ENCODE measurements at places on chromosomes 7 and 10.

- no peak for DNase-seq
Observed at GRCh38 chr7:57364933-57365710, 84.9 kb upstream of the ZNF716 start.

DNA sequence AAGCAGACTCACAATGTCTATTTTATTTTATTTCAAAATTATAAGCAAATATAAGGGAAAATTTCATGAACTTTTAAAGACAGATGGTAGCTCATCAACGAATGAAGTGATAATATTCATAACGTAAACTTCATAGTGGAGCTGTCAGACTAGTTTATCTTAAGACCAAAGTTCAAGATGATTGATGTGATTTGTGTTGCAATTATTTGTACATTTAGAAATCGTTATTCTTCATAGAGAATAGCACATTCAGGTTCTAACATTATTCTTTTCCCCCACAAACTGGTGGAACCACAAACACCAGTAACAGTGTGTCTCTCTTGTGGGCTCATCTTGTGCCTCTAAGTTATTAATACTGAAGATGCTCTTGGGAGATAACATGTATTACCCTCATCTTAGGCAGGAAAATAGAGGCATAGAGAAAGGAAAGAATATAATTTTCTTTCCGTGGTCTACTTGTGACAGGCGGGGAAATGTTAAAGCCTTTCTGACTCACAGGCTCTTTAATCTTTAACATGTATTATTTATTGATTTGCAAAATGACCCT is 37.0 kb downstream of the CCSER2 start:
- DNase-seq, result no peak

GRCh38 chr10:23693925-23694324 is 255.1 kb downstream of the OTUD1 start:
- no peak for DNase-seq

- DNase-seq, result no peak
Observed at GRCh38 chr7:18558503-18558902, 63.0 kb downstream of the HDAC9 start.

DNA sequence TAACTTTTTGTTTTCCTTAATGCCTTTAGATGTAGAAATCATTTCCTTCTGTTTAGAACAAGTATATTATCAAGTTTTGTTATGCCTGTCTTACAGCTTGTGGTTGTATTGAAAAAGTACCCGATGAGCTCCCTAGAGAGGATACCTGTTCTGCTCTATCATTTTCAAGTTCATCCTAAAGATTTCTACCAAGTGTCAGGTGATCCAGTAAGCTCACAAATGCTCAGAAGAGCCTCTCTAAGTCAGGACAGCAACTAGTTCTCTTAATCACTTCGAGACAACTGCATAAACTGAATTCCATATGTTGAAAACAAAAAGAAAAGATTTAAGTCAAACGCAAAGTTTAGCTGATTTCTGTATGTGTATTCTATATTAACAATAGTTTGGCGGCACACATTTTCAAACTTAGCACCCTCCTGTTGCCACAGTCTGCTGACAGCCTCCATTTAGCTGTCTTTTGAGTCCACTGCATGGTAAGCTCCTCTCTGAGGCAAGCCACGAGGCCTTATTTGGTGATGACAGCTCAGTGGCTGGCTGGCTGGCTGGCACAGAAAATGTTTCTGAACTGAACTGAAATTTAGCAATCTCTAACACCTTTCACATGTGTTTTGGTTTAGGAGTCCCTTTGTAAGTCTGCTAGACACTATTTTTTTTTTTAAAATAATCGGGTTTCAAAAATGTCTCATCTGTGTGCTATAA is 59.4 kb downstream of the SEMA3C start:
- DNase-seq, result no peak

GRCh38 chr10:16510843-16511242 is 10.8 kb downstream of the C1QL3 start:
- DNase-seq, result no peak

DNA sequence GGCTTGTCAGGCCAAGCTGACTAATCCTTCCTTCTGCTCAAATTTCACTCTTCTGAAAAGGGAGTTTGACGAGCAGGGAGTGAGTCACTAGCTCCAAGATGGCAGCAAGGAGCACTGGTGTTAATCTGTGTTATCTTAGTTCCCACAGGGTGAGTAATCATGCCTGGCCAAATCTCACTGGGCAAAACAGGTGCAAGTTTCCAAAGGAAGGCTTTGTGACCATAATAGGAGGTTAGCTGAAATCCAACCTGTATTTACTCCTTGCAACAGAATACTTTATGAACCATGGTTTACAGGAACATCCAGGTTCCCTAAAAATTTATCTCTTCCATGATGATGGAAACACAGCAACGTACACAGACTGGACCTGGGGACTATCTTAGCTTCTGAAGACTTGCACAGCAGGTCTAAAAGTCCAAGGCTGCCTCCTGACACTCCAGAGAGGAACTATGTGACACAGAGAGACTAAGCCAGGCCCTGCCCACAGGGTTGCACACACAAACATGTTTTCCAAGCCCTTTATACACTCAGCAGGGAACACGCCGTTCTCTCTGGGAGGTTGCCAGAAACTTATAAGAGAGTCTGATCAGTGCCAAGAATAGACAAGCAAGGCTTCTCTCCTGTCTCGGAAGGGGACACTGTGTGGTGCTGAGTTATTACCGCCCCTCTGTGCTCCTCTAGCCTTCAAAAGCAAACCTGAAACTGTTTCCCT is 46.3 kb downstream of the PDK4 start:
- DNase-seq, result no peak

- no peak for DNase-seq
Observed at GRCh38 chr7:84975586-84976185, 211.2 kb downstream of the SEMA3D start.

DNA sequence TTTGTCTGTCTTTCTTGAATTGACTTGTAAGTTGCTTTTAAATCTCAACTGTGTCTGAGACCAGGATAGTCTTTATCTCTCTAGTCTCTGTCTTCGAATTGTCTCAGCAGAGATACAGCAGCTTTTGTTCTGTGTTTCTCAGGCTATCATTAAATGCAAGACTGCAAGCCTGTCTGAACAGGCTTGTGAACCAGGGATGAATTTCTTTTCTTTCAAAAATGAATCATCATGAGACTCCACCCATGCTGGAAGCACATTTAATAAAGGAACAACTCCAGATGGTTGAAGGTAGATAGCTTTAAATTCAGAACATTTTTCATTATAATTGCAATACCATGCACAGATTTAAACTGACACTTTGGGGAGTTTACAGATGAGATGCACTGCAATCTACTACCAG is 155.9 kb downstream of the SEC23IP start:
- no peak for DNase-seq

DNA sequence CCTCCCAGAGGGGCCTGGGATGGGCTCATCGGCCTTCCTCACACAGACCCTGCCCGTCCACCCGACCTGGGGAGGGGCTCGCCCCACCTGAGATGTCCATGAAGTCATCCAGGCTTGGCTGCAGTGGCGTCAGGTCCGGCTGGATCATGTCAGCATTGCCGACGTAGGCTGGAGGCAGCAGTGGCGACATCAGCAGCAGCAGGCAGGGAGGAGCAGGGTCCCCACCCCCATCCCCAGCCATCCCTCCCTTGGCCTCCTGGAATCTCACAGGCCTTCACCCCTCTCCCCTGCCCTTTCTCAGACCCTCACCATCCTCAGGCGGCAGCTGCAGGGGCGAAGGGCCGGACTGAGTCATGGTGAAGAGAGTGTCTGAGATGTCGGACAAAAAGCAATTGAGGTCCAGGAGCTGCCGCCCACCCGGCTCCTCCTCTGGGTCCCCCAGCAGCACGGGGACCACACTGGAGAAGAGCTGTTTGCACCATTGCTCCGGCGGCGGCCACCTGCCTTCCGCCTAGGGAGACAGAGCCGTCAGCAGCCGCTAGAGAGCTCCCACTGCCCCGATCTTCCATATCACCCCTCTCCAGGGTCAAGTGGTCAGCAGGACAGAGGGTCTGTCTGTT is 18.6 kb downstream of the MLXIPL start:
- no peak for DNase-seq

DNA sequence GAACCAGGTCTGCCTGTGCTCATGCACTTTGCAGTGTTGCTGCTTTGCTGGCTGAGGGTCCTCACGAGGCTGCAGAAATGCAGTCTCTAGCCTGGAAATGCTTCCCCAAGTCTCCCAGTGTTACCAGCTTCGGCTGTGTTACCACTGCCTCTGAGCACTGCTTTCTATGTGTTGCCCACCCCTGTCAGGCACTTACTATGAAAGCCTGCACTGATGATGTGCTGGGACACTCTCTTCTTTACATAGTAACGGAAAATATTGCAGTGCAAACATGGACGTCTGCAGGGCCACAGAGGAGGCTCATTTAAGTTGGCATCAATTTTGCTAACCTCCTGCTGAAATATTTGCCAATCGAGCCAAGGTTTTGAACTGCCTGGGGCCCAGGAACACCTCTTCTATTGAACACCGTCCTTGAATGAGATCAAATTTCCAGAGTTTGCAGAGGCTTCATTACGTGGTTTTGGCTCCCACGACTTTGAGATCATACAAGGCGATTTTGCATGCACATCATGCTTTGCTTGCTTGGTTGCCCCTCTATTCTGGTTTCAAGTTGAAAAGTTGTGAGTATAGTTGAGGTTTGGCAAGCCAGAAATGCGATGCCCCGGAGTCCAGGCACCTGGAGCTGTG is 404.7 kb upstream of the PODXL start:
- DNase-seq, result no peak

DNA sequence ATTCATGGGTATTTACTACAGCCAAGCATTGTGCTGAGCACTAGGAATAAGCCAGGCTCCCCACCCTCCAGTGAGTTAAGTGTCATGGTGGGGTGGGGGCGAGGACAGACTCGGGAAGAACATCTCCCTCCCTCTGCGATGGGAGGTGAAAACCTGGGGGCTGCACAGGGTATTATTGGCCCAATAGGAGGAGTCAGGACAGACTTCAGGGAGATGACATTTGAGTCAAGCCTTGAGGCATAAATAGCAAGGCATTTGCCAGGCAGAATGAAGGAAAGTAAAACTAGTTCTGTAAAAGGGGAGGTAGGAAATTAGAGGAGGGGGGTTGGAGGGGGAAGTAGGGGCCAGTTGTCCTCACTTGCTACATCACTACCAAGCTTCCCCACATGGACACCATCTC is 18.9 kb downstream of the NKX2-3 start:
- DNase-seq, result no peak

DNA sequence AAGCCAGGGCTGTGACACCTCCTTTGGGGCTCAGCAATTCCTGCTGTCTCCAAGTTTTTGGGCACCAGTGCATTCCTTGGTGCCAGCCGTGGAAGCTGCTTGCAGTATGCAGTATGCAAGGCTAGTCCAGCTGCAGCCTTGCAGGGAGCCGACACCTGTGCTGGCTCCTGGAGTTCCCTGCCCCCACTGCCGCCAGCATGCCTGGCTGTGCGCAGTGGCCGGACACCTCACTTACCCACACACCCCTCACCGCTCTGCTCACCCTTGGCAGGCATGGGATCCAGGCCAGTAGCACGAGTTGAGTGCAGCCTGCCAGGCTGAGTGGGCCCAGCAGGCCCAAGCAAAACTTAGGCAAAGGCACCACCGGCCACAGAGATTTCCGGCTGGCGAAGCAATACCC is 77.4 kb downstream of the SAMD9 start:
- no peak for DNase-seq

DNA sequence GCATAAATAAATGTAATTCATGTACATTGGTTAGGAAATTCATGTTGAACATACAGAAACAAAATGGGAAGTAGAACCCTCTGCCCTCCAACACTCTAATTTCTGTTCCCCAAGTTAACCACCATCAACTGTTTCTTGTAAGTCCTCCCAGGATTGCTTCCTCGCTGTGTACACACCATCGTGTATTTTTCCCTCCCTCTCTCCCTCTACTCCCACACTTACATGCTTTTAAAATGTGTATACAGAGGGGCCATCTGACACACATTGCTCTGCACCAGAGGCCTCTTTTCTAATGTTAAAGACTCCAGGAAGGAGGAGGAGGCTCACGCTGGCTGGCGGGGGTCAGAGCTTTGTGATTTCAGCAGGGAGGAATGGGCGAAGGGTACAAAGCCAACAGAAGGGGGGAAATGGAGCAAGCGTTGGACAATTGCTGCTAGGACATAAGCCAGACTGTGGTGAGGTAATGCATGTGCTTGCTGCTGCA is 1.9 kb upstream of the EPHA1 start:
- DNase-seq, result no peak

DNA sequence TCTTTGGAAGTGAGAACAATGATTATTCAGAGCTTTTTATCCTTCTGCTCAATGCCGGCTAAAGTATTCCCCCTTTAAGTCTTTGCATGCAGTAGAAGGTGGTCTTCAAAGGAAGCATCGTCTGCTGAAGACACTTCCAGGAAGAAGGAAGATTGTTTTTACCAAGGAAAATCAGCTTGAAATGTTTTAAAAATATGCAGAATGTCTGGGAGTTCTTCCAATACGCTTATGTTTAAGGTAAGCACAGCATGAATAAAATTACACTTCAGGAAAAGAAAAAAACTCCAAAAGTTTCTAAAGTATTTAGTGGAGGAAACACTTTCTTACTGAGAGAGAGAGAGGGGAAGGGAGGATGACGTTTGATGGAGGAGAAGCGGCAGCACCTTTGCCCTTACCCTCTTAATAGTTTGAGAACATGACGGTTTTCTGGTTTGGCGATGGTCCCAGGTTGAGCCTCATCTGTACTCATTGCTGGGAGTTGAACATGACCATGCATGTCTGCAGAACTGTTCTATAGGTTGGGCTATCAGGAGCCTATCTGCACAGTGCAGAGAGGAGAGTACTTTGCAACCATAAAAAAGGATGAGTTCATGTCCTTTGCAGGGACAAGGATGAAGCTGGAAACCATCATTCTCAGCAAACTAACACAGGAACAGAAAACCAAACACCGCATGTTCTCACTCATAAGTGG is 338.1 kb downstream of the ACTR3B start:
- no peak for DNase-seq

GRCh38 chr7:93364806-93365205 is 132.6 kb downstream of the VPS50 start:
- no peak for DNase-seq

GRCh38 chr7:67644151-67644550 is 647.5 kb downstream of the TYW1 start:
- no peak for DNase-seq

GRCh38 chr10:13347043-13347499 is 1.0 kb downstream of the SEPHS1 start:
- no peak for DNase-seq

GRCh38 chr7:87038993-87039690 is 20.3 kb downstream of the ELAPOR2 start:
- no peak for DNase-seq

DNA sequence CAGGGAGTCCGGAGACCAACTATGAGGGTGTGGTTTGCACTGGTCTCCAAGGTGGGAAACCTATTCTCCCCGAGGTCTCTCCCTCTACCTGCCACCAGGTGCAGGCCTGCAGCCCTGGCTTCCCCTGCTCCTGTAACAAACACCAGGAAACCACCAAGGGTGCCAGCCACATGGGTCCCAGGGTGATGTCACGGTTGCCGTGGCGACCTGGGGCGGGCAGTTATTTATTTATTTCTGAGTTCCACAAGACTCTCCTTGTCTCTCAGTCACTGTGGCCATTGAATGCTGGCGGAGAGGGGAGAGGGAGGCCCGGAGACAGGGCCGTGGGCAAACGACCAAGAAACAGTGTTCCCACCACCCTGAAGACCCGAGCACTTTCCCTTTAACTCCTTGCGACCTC is 27.0 kb downstream of the MMD2 start:
- no peak for DNase-seq
